ENCODE measurements at places on chromosomes 7 and 10.

GRCh38 chr7:99011341-99011705 lies 132.6 kb downstream of the SMURF1 start:
- ATAC-seq = no peak

DNA sequence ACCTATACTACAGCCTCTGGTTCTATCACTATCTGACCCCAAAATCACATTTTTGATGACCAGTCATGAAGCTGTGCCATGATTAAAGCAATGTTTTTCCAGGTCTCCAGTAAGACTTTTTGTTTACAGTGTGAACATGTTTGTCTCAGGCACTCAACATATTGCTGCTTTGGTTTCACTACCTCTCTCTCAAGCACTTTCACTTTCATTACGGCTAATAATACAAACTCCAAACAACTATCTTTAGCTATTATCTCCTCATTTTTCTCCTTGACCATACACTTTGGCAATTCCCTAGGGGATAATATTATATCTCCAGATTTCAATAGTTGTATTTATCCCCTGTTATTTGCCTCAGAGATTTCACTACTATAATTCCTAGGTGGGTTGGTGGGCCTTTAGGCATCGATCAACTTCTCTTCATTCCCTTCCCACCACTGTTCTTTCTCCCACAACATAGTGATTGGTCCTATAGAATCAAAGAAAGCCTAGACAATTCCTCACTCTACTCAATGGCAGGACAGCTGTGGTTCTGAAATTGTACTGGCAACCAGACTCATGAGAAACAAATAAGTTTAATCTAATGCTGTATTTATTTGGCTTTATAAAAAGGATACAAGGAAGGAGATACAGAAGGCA lies 261.4 kb upstream of the ZWINT start:
- no peak for ATAC-seq

- ATAC-seq = peak; percentile 87
Observed at GRCh38 chr10:72162978-72163377, 52.8 kb upstream of the ANAPC16 start.

DNA sequence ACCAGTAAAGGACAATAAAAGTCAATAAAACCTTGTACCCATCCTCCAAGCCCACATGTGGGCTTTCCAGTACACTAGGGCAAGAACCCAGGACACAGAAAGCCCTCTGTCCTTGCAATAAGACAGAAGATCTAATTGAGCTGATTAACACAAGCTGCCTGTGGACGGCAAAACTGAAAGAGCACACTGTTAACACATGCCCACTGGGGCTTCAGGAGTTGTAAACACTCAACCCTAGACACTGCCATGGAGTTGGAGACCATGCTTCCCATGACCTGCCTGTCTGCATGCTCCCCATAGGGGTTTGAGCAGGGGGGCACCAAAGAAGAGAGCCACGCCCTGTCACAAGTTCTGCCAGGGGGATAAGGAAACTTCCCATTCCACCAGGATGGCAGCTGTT lies 22.6 kb upstream of the WIPF3 start:
- no peak for ATAC-seq

DNA sequence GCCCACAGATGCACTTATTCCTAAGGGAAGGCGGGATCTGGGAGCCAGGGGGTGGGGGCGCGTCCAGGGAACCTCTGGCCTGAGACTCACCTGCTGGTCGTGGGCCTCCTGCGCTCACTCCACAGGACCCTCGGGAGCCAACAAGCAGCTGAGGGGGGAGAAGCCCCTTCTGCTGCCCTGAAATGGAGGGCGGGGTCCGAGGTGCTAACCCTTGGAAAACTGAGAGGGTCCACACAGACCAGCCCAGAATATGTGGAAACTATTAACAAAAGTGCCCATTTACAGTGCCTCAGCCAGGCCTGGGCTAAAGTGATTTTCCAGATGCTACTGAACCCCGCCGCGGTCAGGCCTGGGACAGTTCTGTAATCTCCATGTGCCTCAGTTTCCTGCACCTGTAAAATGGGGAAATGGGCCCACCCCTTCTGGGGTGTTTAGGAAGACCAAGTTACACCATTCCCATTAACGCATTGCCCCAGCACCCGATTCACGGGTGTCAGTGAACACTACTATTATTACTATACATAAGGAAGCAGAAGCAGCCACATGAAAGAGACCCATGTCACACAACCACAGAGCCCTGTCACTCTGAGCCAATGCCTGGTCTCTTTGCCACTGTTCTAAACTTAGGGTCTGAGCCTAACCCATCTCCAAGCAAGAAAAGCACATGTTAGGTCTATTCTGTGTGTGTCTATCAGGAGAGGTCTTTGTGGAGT lies 630 bp upstream of the VSTM4 start:
- no peak for ATAC-seq

- no peak for ATAC-seq
Observed at GRCh38 chr10:97090644-97091043, 95.1 kb downstream of the SLIT1 start.

- no peak for ATAC-seq
Observed at GRCh38 chr10:11010582-11010981, 7.1 kb upstream of the CELF2 start.

DNA sequence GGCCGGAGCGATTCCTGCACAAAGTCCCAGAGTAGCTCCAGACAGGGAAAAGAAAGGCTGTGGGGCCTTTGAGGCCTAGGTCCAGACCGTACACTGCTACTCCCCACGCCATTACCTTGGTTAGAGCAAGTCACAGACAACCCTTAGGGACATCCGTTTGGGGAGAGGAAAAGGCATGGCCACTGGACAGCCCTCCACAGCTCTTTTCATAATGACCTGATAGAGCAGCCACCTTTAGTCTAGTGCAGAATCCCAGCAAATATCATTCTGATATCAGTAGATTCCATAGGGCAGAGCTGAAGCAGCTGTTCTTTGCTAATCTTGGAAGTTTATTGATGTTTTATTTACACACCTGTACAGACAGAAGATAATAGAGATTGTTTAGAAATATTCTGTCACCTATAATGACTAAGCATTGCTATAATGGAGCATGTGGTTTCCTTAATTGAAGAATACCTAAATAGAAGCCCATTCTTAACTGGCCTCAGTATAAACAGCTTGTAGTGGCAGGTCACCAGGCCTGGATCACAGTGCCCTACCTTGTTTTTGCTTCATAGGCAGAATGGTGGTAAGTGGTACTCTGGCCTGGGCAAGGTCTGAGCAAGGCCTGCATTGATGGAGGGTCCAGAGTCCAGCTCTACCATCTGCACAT lies 27.9 kb downstream of the OGDH start:
- ATAC-seq = no peak

DNA sequence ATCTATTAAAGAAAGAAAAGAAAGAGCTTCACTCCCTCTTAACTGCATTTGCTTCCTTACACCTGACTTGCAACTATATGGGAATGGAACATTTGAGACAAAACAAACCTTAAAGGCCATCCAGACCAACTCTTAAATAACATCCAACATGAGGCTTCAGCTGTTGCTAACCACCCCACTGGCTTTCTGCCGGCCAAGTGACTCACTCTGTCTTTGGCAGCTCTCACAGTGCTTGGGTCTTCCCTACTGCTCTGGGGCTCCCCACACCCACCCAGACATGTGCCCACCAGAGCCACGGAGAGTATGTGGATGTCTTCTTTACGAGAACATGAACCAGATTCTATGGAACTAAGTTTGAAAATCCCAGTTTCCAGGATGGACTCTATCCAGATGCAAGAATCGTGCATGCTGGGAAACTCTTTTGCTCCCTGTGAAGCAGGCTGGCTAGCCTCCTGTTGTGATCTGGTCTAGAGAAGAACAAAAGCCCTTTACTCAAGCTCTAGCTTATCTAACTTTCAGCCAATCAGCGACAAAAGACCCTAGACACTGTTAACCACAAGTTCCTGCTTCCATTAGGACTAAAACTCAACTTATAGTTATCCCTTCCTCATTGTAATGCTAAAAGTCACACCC lies 245.7 kb downstream of the TCERG1L start:
- no peak for ATAC-seq
